ENCODE measurements at places on chromosomes 12 and 14. TPM values are rescaled to one million over a fixed set of nuclear protein-coding genes. Genes with fewer than 3 reads are reported as not detected.

- H3K4me3 ChIP-seq: no peak overlapping the region
- no peak overlapping the region for H3K27ac ChIP-seq
- no peaks in the 10 kb centered on the region for H3K27me3 ChIP-seq
Measured at GRCh38 chr12:85527192-85527591, 247.2 kb downstream of the ALX1 start.

Gene SLC17A8
- total RNA-seq: not detected

DNA sequence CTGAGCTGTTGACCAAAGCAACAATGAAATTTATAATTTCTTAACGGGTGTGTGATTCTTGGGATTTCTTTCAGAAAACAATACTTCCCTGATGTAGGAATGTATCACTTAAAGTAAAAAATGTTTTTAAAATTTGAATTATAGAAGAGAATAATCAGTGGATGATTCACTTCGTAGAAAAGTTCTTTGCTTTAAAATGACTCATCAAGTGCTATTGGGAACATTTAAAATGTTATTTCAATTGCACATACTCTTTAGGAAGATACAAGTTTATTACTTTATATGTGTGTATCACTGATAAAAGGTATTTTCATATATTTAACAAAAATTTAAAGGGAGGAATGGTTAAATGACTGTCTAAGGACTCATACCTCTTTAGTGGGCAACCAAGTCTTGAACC, 155.3 kb downstream of the PDE3A start:
- H3K36me3 ChIP-seq: no peaks in the 10 kb centered on the region
- no peaks in the 10 kb centered on the region for H3K4me1 ChIP-seq
- H3K4me3 ChIP-seq: no peak overlapping the region
- H3K27ac ChIP-seq: no peak overlapping the region
- DNase-seq: no peak
- no peaks in the 10 kb centered on the region for H3K27me3 ChIP-seq

GRCh38 chr12:93978553-93978952, 169.8 kb upstream of the PLXNC1 start:
- no peak overlapping the region for H3K27ac ChIP-seq
- peaks cover 14% of the 10 kb centered on the region for H3K27me3 ChIP-seq
- no peak overlapping the region for H3K4me3 ChIP-seq
- H3K4me1 ChIP-seq: peaks cover 18% of the 10 kb centered on the region
- no peaks in the 10 kb centered on the region for H3K36me3 ChIP-seq

DNA sequence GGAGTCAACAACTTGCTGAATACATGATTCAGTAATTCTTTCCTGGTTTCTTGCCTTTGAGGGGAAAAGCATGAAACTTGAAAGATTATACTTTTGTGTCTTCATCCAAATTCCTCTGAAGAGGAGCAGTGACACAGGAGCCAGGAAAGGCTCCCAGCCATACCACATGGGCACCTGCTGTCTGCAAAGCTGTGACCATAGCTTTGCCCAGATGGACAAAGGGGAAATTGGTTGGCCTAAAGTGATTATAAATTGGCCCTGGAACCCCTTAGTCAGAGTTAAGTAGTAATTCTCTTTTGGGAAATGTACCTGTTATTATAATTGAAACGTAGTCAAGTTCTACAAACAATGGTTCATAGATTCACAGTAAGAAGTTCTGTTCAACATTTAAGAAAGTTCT, 44.3 kb upstream of the DCN start:
- no peak for DNase-seq
- no peaks in the 10 kb centered on the region for H3K4me1 ChIP-seq
- H3K4me3 ChIP-seq: no peak overlapping the region
- H3K27me3 ChIP-seq: peaks cover 12% of the 10 kb centered on the region

Gene RNF31
- 90.6 TPM for total RNA-seq

- no peak for DNase-seq
- peaks cover 9% of the 10 kb centered on the region for H3K36me3 ChIP-seq
- no peaks in the 10 kb centered on the region for H3K27me3 ChIP-seq
- no peak overlapping the region for H3K27ac ChIP-seq
- no peaks in the 10 kb centered on the region for H3K4me1 ChIP-seq
Measured at GRCh38 chr12:82375201-82375600, 16.9 kb downstream of the METTL25 start.

Gene C14orf132
- 2.1 TPM for total RNA-seq

DNA sequence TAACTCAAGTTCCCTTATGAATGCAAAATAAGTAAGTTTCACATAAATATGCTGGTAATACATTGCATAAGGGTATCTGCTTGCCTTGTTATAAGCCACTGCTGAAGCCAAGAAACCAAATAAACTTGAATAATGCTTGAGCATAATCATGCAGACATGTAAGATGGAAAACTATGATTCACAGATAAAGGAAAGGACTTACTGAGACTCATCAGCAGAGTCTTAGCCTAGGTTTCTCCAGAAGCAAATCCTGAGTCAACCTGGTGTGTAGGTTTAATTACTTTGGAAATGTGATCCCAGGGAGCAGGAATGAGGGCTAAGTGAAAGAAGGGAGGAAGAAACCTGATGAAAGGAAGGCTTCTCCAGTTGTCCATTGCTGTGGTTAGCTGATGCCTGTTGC, 107.7 kb upstream of the BTG1 start:
- H3K4me3 ChIP-seq: no peak overlapping the region
- H3K4me1 ChIP-seq: peaks cover 11% of the 10 kb centered on the region
- no peaks in the 10 kb centered on the region for H3K27me3 ChIP-seq
- H3K36me3 ChIP-seq: no peaks in the 10 kb centered on the region
- no peak for DNase-seq

Gene RHNO1
- 55.0 TPM for total RNA-seq

DNA sequence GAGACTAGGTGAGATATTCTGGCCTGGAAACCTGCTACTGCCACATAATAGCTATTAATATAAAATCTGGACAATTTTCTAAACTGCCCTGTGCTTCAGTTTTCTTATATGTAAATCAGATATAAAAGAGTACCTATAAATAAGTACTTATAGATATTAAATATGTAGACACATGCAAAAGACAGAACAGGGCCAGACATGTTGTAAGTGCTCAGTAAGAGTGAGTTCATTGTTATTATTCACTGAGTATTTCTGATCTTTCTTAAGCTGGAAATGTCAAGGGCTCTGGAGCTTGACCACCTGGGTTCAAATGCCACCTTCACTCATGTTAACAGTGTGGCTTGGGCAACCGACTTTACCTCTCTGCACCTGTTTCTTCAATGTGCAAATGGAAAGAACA, 179.8 kb downstream of the GALC start:
- no peak for DNase-seq
- H3K4me1 ChIP-seq: no peaks in the 10 kb centered on the region
- peaks cover 7% of the 10 kb centered on the region for H3K27me3 ChIP-seq
- no peak overlapping the region for H3K27ac ChIP-seq

Gene KRT6C
- total RNA-seq: not detected

DNA sequence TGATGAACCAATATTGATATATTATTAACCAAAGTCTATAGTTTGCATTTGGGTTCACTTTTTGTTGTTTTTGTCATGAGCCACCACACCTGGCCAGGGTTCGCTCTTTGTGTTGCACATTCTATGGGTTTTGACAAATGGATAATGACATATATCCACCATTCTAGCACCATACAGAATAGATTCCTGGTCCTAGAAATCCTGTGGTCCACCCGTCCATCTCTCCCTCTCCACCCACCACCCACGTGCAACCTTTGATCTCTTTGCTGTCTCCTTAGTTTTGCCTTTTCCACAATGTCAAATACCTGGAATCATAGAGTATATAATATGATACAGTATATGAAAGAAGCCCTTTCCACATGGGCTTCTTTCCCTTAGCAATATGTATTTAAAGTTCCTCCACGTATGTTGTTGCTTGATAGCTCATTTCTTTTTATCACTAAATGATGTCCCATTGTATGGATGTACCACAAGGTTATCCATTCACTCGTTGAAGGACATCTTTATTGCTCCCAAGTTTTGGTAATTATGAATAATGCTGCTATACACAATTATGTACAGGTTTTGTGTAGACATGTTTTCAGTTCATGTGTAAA, 7.4 kb downstream of the RPL6 start:
- H3K4me3 ChIP-seq: no peak overlapping the region
- H3K4me1 ChIP-seq: peaks cover 14% of the 10 kb centered on the region
- H3K27me3 ChIP-seq: no peaks in the 10 kb centered on the region
- DNase-seq: no peak
